ENCODE measurements at places on chromosomes 7 and 10. TPM values are rescaled to one million over a fixed set of nuclear protein-coding genes. Genes with fewer than 3 reads are reported as not detected.

Gene SKIDA1
- total RNA-seq, result 0.51 TPM

Gene MYO1G
- total RNA-seq, result under 0.01 TPM

Gene ANKRD30A
- not detected for total RNA-seq

Gene ITGA8
- 1.3 TPM for total RNA-seq

Gene ENKUR
- 0.17 TPM for total RNA-seq

Gene ABCB1
- total RNA-seq, result 0.77 TPM

Gene DGKB
- total RNA-seq, result 0.26 TPM

Gene MGAM2
- not detected for total RNA-seq

Gene SPDYE6
- total RNA-seq, result not detected

Gene ASB10
- not detected for total RNA-seq

Gene TMEM176B
- 95.3 TPM for total RNA-seq

Gene RASA4B
- total RNA-seq, result 1.5 TPM

Gene TLX1
- total RNA-seq, result not detected

Gene ECHDC3
- total RNA-seq, result 16.2 TPM

Gene DLX5
- total RNA-seq, result not detected

Gene TBXAS1
- total RNA-seq, result 2.1 TPM

Gene CHAT
- not detected for total RNA-seq

Gene ZNF862
- total RNA-seq, result 8.0 TPM

Gene NODAL
- not detected for total RNA-seq

Gene HABP2
- total RNA-seq, result not detected

Gene KNDC1
- 0.50 TPM for total RNA-seq

Gene IFIT1
- total RNA-seq, result 25.8 TPM

Gene TMEM130
- 0.26 TPM for total RNA-seq

Gene AKR1D1
- total RNA-seq, result not detected

Gene ACTR3C
- 0.50 TPM for total RNA-seq

Gene PTPN20
- 0.33 TPM for total RNA-seq

Gene CPXM2
- total RNA-seq, result 48.1 TPM

Gene TMEM139
- total RNA-seq, result not detected

Gene KCNH2
- total RNA-seq, result 6.2 TPM

Gene PMS2
- total RNA-seq, result 28.1 TPM

Gene SLC16A9
- 0.26 TPM for total RNA-seq

Gene CCDC172
- total RNA-seq, result not detected

Gene DLX6
- total RNA-seq, result not detected

Gene HOXA3
- total RNA-seq, result 1.5 TPM

Gene ZNF680
- total RNA-seq, result 10.1 TPM

Gene LIPM
- not detected for total RNA-seq

Gene ATG9B
- total RNA-seq, result under 0.01 TPM

Gene NCAPG2
- 10.9 TPM for total RNA-seq

Gene DPYSL4
- total RNA-seq, result 0.26 TPM

Gene PDCD4
- 61.4 TPM for total RNA-seq

Gene METTL27
- total RNA-seq, result 4.9 TPM

Gene TMEM236
- 0.17 TPM for total RNA-seq

Gene FAM180A
- 24.4 TPM for total RNA-seq
